ENCODE measurements at places on chromosomes 11 and 22. TPM values are rescaled to one million over a fixed set of nuclear protein-coding genes. Genes with fewer than 3 reads are reported as not detected.

GRCh38 chr22:34798605-34799004, 267.4 kb upstream of the ISX start:
- no peak overlapping the region for H3K27ac ChIP-seq
- H3K36me3 ChIP-seq, result no peaks in the 10 kb centered on the region
- no peak overlapping the region for H3K4me3 ChIP-seq
- H3K4me1 ChIP-seq, result no peaks in the 10 kb centered on the region
- no peak for DNase-seq

CHORDC1 gene
- 95.6 TPM for total RNA-seq

GRCh38 chr22:50326225-50326955, 422 bp downstream of the DENND6B start:
- no peak for DNase-seq
- H3K27me3 ChIP-seq, result no peaks in the 10 kb centered on the region
- peak overlapping the region; percentile 83 for H3K27ac ChIP-seq
- no peaks in the 10 kb centered on the region for H3K36me3 ChIP-seq
- peaks cover 40% of the 10 kb centered on the region for H3K4me1 ChIP-seq
- peak overlapping the region; percentile 47 for H3K4me3 ChIP-seq

DNA sequence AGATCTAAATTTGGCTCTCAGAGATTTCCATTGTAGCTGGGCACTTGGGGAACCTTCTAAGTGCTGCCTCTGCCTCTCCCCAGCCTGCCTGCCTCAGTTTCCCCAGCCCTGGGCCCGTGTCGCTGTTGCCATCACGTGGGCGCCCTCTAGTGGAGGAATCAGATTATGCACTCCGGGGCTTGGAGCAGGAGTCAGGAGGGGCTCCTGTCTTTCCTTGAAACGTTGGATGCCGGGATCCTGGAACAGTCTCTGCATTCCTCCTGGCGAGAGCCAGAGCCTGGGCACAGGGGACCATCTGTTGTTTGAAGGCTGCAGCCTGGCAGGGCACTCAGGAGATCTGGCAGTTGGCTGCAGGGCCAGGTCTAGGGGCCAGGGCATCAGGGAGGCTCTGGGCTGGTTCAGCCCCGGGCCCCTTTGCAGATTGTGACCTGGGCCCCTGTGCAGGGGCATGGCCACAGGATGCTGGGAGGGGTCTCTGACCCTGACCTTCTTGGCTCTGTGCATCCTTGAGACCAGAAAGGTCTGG, 71.6 kb downstream of the LRP5 start:
- no peak overlapping the region for H3K27ac ChIP-seq
- H3K27me3 ChIP-seq, result no peaks in the 10 kb centered on the region
- H3K4me1 ChIP-seq, result no peaks in the 10 kb centered on the region
- H3K4me3 ChIP-seq, result no peak overlapping the region

GRCh38 chr11:2530131-2530854, 85.5 kb downstream of the KCNQ1 start:
- H3K4me3 ChIP-seq, result no peak overlapping the region
- no peak overlapping the region for H3K27ac ChIP-seq
- no peaks in the 10 kb centered on the region for H3K36me3 ChIP-seq

- DNase-seq, result no peak
- no peak overlapping the region for H3K4me3 ChIP-seq
- no peaks in the 10 kb centered on the region for H3K4me1 ChIP-seq
- H3K27me3 ChIP-seq, result no peaks in the 10 kb centered on the region
- H3K36me3 ChIP-seq, result no peaks in the 10 kb centered on the region
These were observed 155.5 kb upstream of the DDI1 start for GRCh38 chr11:103880968-103881367.

Measured in HCT116 (cell line).